Temporal lobe (tissue), 4 donors: ENCODE measurements at places on chromosomes 2 and 18. TPM values are rescaled to one million over a fixed set of nuclear protein-coding genes. Genes with fewer than 3 reads are reported as not detected.

DIPK1C gene
- total RNA-seq, result 5.2 TPM

DCDC2C gene
- 0.49 TPM for total RNA-seq

KIAA2012 gene
- 0.98 TPM for total RNA-seq

TP53I3 gene
- 17.7 TPM for total RNA-seq

VWA3B gene
- total RNA-seq, result 0.98 TPM

TDRD15 gene
- not detected for total RNA-seq

THSD7B gene
- 12.3 TPM for total RNA-seq

CNNM3 gene
- total RNA-seq, result 19.2 TPM

DLGAP1 gene
- 77.2 TPM for total RNA-seq

CXCR1 gene
- total RNA-seq, result not detected

UGT1A6 gene
- total RNA-seq, result not detected

TEKT4 gene
- total RNA-seq, result not detected

IL37 gene
- not detected for total RNA-seq

WDR43 gene
- total RNA-seq, result 32.2 TPM

ATP6V1B1 gene
- total RNA-seq, result not detected

RGPD4 gene
- 0.25 TPM for total RNA-seq

TMEM127 gene
- total RNA-seq, result 16.0 TPM

CDH2 gene
- 150 TPM for total RNA-seq

TMEM37 gene
- not detected for total RNA-seq

TACR1 gene
- total RNA-seq, result 1.7 TPM

GCG gene
- total RNA-seq, result 0.49 TPM

ASB18 gene
- not detected for total RNA-seq

BOLL gene
- total RNA-seq, result not detected

CHRND gene
- not detected for total RNA-seq

REG1B gene
- not detected for total RNA-seq

MAP2 gene
- total RNA-seq, result 767 TPM

ADRA2B gene
- not detected for total RNA-seq

TWIST2 gene
- total RNA-seq, result 0.25 TPM

C2orf80 gene
- 26.6 TPM for total RNA-seq

ACADL gene
- 4.7 TPM for total RNA-seq

CIAO1 gene
- total RNA-seq, result 56.3 TPM

SLC66A3 gene
- 4.9 TPM for total RNA-seq

RNF138 gene
- total RNA-seq, result 39.1 TPM

RAX gene
- total RNA-seq, result not detected
